ENCODE measurements at places on chromosomes 3 and 15.

DNA sequence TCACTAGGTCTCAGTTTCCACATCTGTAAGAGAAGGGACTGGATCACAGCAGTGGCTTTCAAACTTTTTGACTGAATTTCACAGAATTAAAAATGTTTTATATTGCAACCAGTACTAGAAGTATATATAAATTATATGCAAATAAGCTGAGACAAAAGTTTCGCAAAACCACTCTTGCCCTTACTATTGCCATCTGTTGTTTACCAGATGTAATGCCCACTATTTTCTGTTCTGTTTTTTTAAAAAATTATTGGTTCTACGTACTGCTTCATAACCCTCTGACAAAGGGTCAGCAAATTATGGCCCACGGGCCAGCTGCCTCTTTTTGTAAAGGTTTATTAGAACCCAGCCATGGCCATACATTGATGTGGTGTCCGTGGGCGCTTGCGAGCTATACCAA lies 44.8 kb downstream of the PDIA5 start:
- no peak for DNase-seq

DNA sequence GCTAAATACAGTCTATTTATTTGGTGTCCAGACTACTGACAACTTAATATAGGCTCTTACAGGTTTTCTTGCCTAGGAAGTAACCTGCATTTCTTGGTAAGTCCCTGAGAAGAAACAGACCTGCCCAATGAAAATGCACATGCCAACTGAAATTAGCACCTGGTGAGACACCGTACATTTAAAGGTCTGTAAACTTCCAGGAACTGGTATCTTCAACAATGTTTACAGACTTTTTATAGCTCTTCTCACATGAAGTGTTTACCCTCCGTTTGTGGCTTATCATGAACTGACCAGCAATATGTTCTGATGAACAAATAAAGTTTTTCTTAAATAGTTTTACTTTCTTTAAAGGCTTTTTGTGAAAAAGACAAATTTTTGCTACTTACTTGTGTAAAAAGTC lies 93.3 kb downstream of the PCCB start:
- no peak for DNase-seq

- DNase-seq = no peak
Measured at GRCh38 chr3:188526057-188526456, 372.1 kb downstream of the LPP start.

- DNase-seq = no peak
Measured at GRCh38 chr3:57956119-57956832, 51.9 kb upstream of the FLNB start.

- no peak for DNase-seq
Measured at GRCh38 chr15:25176991-25177954, 222.5 kb downstream of the SNRPN start.

DNA sequence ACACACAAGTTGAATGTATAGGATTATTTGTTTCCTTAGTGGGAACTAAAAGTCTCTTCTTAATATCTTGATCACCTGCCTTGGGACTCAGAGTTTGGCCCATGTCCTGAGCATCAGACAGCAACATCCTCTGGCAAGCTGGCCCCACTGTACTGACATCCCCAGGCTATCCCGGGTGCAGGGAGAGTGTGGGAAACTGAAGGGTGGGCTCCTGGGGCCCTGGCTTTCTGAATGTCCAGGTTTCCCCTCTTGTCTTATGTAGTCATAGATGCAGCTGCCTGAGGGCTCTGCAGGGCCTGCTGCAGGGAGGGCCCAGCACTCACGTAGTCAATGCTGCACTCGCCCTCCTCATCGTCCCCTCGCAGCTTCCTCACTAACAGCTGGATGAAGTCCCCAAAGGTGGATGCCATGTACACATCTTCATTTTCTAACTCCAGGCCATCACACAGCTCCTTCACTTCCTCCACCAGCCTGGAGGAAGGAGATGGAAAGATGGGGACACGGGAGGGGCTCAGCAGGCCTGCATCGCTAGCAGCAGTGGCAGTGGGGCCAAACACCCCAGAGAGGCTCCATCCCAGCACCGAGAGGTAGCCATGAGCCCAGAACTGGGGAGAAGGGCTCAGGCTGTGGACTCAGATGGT lies 42.8 kb downstream of the ALDH1L1 start:
- DNase-seq = no peak

GRCh38 chr3:5309171-5309570 lies 121.7 kb downstream of the EDEM1 start:
- DNase-seq = no peak

GRCh38 chr3:100603469-100603868 lies 5.9 kb upstream of the ADGRG7 start:
- DNase-seq = no peak

DNA sequence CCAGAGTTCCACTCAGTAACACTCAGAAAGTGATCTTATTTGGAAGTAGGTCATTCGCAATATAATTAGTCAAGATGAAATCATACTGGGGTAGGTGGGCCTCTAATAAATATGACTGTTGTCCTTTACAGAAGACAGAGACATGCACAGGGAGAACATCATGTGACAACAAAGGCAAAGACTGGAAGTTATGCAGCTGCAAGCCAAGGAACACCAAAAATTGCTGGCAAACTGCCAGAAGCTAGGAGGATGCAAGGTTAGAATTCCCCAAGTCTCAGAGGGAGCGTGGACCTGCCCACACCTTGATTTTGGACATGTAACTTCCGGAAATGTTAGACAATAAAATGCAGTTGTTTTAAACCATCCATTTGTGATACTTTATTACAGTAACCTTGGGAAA lies 471.5 kb upstream of the AGTR1 start:
- no peak for DNase-seq

- DNase-seq = no peak
Measured at GRCh38 chr3:58164199-58164879, 46.4 kb downstream of the DNASE1L3 start.

GRCh38 chr3:116354382-116354781 lies 90.9 kb downstream of the LSAMP start:
- no peak for DNase-seq

DNA sequence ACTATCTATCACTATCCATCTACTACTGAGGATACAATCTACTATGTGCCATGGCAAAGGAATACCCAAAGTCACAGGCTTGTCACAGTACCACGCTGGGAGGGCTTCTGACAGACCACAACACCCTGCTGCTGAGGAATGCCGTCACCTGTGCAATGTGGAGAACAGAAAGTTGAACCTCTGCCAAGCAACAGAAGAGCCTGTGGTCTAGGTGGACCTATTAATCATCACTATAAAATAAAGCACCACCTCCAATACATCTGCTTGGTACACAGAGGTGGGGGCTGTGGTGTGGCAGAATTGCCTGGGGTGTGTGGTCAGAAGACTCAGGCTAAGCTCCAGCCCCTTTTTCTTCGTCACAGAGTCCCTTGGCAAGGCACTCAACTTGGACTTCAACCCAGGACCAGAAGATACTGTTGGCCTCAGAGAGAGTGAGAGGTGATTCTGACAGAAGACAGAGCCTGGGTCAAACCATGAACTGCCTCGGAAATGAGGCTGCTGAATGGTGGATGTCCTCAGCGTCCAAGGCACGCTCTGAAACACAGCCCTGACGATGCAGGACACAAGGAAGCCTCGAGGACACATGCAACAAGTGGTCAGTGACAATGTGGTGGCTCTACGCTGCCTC lies 189.4 kb upstream of the CHRNA7 start:
- no peak for DNase-seq

- DNase-seq = no peak
Measured at GRCh38 chr3:188993181-188993580, 178.6 kb upstream of the TPRG1 start.

Data from NCI-H1694 treated with DMSO at 0.1 percent for 48 hours (cell line).